Stimulated activated CD4-positive, alpha-beta T cell treated with anti-CD3 and anti-CD28 coated beads, Interleukin-15, amount 100 ng/mL, for 1 hour (primary cell): ENCODE measurements at places on chromosomes 5 and 9.

DNA sequence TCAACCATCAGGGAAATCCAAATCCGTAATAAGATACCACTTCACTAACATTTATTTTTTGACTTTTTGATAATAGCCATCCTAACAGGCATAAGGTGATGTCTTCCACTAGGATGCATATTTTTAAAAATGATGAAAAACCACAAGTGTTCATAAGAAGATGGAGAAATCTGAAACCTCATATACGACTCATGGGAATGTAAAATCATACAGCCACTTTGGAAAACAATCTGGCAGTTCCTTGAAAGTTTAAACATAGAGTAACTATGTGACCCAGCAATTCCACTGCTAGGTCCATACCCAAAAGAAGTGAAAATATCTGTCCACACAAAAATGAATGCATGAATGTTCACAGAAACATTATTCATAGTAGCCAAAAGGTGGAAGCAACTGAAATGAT, 431.0 kb downstream of the ENC1 start:
- no peak for DNase-seq

- no peak for DNase-seq
Observed at GRCh38 chr9:2502760-2503159, 118.8 kb upstream of the VLDLR start.

GRCh38 chr5:85716344-85717202, 901.2 kb upstream of the COX7C start:
- no peak for DNase-seq

DNA sequence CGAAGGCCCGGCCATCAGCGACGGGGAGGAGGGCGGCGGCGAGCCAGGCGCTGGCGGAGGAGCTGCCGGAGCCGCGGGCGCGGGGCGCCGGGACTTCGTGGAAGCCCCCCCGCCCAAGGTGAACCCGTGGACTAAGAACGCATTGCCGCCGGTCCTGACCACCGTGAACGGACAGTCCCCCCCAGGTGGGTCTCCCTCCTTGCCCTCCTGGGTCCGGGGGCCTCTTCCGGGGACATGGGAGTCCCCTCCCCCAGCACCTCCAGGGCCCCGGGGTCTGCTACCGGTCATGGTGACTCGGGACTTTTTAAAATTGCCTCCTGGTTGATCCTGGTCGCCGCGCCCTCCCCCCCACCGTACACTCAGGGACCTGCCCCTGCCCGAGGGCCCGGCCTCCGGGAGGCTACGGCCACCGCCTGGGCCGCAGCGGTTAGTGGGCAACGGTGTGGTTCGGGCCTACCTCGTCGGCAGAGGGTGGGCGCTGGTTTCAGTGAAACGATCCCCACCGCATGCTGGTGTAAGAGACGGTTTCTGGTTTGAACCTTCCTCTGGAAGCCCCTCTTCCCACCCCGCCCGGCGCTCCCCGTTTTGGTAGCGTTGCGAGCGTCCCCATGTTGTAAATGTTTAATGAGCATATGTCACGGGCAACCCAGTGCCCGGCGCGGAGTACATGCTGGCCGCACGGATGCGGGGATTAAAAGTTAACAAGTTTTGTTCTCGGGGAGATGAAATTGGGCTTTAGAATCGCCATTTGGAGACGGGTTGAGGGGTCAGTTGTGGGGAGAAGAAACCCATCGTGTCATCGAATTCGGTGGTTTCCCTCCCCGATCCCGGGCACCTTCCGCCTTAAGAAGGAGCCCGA, 1.1 kb downstream of the LARP1 start:
- DNase-seq, result peak; percentile 37

- no peak for DNase-seq
Observed at GRCh38 chr5:170469414-170469813, 34.4 kb upstream of the KCNIP1 start.

- no peak for DNase-seq
Observed at GRCh38 chr9:20562051-20562450, 60.2 kb downstream of the MLLT3 start.

DNA sequence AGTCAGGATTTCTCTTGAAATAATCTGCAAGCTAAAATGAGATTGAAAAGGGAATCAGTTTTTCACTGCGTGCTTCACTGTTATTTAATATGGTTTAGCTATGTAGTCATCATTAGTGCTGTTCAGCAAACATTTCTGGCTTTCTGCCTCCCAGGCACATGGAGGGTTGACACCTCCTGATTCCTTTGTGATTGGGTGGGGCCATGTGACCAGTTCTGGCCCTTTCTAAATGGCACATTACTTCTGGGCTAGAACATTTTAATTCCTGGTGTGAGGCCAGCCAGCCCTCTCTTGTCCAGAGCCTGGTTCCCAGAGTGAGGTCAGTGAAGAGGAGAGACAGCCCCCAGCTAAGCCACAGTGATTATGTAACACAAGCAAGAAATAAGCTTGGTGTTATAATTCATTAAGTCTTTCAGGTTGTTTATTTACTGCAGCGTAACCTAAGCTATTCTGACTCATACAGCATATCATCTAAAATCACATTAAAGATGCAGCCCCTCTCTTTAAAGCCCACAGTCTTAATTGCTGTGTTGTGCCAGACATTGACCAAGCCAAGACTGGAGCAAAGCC, 17.4 kb upstream of the ARSI start:
- no peak for DNase-seq

DNA sequence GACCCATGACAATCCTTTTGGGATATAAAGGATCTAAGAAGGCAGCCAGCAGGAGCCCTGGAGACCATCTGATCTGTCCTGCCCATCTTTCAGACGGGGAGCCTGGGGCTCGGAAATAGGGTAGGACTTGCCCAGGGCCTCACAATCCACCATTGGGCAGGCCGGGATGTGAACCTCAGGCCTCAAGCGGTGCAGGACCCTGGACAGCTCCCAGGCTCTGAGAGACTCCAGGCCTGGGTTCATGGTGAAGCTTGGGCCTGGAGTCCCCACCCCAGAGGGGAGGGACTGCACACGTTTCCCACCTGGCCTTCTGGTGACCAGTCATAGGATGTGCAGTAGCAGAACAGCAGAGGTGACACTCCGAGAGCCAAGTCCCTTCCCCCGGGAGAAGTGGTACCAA, 36.6 kb upstream of the RAPGEF1 start:
- DNase-seq, result no peak

DNA sequence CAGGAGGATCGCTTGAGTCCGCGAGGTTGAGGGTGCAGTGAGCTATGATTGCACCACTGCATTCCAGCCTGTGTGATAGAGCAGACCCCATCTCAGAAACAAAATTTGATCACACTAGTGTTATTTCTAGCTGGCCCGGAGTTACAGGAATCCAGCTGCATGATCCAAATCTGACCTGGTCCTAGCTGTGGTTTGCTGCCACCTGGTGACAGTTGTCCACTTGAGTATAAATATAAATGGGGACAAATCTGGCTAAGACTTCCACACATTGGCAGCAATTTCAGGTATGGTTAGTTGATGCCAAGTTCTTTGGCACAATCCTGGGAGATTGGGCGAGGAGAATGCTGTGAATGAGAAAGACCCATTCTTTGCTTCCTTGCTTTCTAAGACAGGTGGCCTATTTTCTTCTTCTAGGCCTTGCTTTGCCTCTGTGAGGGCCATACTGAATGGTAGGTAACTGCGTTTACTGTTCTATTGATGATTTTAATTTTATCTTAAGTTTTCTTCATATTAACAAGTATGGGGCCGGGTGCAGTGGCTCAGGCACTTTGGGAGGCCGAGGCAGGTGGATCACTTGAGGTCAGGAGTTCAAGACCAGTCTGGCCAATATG, 35.4 kb downstream of the UBE2R2 start:
- peak; percentile 9 for DNase-seq

DNA sequence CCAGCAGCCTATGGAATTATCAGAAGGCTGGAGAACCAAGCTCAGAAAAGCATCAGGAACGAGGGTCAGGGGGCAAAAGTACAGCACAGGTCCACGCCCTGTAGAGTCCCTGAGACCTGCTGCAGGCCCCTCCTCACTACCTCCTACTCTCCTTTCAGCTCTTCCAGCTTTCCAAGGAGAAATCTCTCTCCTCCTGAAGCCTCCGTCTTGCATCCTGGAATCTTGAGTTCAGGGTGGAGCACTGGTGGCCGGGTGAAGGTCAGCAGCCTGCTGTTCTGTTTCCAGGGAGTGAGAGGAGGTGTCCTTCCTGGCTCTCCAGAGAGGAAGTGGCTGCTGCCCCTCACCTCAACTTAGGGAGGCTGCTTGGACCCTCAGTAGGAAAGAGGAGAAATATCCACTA, 342.3 kb downstream of the ZSWIM6 start:
- no peak for DNase-seq

- no peak for DNase-seq
Observed at GRCh38 chr5:133840168-133840567, 128.3 kb downstream of the C5orf15 start.

DNA sequence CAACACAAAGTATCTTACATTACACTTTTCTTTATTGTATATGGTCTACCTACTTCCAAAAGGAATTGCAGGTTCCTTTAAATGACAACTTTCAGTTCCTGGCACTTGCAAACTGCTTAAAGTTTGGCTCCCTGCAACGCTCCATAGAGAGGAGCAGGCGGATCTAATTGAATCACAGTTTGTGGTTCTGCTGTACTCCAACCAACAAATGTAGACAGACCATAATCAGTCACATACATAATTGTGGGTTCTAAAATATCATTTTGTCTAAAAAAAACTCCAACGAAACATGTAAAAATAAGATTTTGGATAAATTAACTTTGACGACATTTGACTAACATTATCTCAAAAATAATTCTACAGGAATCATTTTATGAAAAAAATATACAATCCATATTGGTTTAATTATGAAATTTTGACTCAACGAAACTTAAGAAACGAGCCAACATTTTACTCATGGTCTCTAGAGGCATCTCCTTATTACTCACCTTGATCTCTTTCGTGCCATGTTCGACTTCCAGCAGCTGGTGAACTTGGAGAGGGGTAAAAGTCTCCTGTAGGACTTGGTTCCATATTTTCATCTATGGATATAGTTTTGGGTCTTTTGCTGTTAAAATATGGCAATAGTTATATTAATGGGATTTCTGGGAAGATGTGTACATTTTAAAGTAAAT, 167.6 kb downstream of the NFIB start:
- no peak for DNase-seq

DNA sequence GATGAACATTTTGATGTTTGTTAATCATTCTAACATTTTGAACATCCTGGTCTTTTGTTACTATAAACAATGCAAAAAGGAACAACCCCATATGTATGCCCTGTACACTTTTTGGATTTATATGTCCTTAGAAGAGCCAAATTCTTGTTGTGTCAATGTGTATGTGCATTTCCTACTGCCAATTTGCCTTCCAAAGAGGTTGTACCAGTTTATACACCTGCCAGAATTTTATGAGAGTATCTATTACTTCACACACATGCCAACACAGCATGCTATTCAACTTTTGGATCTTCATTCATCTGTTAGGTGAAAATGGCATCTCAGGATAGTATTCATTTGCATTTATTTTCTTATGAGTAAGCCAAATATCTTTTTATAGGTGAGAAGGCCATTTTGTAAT, 162.0 kb upstream of the SEMA6A start:
- DNase-seq, result no peak

GRCh38 chr5:54013556-54014194, 296.7 kb downstream of the ARL15 start:
- no peak for DNase-seq

DNA sequence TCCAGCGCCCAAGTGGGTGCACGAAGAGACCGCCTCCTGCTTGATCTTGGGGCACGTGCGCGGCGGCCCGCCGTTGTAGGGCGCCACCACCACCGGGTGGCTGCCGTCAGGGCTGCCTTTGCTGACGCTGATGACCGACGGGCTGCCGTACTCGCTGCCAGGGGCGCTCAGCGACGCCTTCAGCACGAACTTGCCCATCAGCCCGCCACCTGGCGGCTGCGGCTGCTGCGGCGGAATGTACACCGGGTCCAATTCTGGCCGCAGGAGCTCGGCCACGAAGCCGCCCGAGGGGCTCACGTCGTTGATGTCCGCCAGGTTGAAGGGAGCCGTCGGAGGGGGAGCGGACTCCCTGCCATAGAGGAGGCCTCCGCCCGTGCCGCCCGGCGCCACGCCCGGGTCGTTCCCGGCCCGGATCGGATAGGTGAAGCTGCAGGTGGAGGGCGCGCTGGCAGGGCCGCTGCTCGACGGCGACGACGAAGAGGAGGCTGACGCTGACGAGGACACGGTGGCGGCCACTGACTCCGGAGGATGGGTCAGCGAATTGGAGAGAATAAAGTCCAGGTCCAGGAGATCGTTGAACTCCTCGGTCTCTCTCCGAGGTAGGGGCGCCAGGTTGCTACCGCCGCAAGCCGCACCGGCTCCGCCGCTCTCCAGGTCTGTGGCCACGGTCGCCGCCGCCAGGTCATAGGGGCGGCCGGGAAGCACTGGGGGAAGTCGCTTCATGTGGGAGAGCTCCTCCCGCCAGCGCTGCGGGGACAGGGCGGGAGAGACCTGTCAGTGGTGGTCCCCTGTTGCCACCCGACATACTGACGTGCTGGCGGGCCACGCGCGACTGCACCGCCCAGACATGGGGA, 1.8 kb downstream of the KLF4 start:
- DNase-seq, result no peak

DNA sequence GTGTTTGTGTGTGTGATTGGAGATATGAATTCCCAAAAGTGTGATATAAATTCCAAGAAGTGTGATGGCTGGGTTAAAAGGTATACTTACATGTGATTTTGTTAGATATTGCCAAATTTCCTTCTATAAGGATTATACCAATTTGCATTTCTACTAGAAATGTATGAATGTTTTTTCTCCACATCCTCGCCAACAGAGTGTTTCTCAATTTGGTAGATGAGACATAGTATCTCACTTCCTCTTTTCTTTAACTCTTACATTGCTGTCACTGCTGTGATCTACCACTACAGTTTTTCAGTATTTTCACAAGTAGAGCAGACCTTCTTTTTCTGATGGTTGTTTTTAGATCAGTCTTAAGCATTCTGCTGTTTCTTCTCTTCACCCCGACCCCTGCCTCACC, 111.3 kb downstream of the FER start:
- no peak for DNase-seq

DNA sequence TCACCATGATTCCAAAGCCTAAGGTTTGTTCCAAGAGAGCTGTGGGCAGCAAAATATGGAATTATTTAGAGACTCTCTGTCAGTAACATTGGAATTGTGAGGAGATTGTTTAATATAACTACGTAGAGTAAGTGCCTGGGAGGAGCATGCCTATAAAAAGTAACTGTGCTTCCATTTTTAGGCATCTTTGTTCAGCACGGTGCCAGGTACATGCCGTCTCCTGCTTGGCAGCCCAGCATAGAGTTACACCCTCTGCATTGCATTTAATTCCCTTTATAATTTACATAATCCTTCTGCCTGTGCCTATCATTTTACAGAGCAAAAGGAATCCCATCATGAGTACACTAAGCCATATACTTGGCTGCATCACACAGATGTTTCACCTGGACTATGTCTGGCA, 32.1 kb upstream of the ALDH1A1 start:
- DNase-seq, result no peak

- no peak for DNase-seq
Observed at GRCh38 chr5:29001666-29002065, 1963.3 kb upstream of the CDH9 start.

DNA sequence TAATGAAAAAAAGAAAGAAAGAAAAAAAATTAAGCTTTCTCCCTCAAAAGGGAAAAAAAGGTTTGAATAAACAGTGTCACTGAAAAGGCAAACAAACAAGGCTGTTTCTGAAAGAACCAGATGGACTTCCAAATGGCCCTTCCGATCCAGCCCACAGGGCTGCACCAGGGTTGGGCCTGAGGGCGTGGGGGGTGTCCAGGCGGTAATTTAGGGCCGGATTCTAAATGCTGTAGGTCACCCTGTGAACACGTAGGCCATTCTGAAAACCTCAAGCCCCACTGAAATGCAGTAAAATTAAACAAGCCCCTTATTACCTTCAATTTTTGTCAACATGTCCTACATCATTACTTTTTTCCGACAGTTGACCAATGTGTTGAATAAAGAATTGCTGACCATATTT, 132.1 kb downstream of the HSD17B3 start:
- DNase-seq, result no peak
